ENCODE measurements at places on chromosomes 2 and 18.

DNA sequence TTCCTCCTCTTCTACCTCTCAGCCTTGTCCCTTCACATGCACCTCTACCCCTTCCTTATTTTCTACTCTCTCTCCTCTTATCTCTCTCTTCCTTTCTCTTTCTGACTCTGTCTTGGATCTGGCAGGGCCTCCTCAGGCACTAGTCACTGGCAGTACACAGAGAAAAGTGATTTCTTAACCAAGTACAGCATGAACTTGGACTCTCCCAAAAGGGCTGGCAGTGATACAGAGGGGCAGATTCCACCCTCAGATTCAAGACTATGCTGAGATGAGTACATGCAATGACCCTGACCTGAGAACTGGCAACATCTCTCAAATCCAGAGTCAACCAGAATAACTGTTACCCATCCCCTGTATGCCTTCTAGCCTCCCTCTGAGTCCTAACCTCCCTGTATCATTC, 4.3 kb downstream of the AOX1 start:
- DNase-seq, result no peak

DNA sequence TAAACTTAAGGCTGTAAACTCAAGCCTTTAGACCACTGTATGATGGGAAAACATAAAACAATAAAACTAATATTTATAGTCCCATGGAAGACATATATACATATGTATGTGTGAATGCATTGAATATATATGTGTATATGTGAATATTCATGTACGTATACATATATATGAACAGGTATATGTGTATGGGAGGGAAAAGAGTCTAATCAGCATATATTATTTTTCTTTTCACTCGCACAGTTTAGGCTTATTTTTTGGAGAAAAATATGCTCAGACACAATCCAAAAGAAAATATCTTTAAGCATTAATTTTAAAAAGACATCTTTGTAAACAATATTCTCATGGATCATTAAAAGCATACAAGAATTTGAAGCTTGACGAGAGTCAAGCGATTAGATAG, 22.7 kb downstream of the COL4A4 start:
- DNase-seq, result no peak

DNA sequence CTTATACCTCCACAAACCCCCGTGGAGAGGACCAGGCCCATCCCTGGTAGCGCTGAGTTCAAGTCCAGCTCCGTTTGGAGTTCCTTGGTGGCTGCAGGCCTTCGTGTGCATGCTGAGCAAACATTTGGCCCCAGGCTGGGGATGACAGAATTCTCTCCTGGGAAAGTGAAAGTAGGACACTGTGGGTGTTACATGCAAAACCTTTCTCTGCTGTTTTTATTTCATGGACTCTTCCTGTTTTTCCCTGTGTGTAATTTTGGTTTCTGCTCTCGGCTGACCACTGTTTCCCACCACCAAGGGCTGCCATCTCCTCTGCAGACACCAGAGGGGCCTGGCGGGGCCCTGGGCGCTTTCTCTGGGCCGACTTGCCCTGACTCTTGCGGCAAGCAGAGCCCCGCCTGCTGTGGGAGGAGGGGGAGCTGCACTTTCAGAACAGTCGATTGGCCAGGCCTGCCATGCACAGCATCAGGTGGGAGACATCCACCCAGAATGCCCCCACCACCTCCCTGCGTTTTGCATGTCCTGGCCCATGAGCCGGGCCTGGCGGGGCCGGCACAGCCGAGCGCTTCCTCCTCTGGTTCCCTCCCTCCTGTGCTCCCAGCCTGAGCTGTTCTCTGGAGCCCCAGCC, 102.4 kb downstream of the CABLES1 start:
- DNase-seq, result no peak

- DNase-seq, result no peak
Observed at GRCh38 chr2:44055664-44056063, 59.9 kb upstream of the LRPPRC start.

- DNase-seq, result no peak
Observed at GRCh38 chr18:79546781-79547272, 132.8 kb upstream of the CTDP1 start.

DNA sequence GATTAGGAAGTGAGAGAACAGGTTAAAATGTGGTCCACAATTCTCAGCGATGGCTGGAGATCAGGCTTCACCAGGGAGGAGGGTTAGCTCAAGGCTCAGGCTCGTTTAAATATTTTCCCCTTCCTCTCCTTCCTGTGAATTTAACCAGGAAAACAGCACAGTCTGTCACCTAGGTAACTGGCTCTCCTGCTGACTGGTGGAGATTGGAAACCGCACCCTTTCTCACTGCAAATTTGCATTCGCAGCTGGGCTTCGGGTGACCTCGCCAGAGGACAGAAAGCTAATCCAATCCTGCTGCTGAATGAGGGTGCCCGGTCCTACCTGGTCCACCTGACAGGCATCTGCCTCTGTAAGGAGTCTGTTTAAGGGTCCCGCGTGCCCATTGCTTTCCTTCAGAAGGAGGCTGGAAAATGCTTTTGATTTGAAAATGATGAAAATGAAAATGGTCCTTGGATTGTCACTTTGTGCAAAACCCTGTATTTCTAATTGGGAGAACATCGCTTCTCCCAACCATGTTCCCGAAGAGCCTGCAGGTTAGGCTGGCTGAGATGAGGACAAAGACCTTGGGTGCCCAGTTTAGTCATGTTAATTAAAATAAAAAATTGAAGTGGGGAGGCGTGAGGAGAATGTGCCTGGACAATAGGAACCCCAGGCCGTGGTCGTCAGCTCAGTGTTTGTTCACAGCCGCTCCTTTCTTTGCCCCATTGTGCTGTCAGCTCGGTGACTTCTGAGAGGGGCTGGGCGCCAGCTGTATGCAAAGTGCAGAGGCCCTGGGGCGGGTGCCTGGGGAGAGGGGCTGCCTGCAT, 43.4 kb upstream of the MTCL1 start:
- peak; percentile 28 for DNase-seq

Measured in stromal cell of bone marrow (primary cell).